NCI-H187 treated with DMSO at 0.1 percent for 48 hours (cell line): ENCODE measurements at places on chromosomes 1 and 21.

DNA sequence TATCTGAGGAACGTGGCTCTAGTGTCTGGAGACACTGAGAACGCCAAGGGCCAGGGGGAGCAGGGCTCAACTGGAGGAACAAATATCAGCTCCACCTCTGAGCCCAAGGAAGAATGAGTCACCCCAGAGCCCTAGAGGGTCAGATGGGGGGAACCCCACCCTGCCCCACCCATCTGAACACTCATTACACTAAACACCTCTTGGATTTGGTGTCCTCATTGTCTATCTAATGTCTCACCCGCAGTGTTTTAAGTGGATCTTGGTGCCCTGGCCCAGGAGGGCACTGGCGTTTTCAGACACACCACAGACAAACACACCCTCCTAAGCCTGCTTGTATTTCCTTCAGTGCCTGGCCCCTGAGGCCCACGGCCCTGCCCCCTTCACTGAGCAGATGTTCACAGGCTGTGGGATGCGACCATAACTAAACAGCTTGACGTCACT lies 2.2 kb upstream of the FALEC start:
- no peak for DNase-seq

- DNase-seq: no peak
Measured at GRCh38 chr1:180791806-180792205, 120.9 kb upstream of the KIAA1614 start.

DNA sequence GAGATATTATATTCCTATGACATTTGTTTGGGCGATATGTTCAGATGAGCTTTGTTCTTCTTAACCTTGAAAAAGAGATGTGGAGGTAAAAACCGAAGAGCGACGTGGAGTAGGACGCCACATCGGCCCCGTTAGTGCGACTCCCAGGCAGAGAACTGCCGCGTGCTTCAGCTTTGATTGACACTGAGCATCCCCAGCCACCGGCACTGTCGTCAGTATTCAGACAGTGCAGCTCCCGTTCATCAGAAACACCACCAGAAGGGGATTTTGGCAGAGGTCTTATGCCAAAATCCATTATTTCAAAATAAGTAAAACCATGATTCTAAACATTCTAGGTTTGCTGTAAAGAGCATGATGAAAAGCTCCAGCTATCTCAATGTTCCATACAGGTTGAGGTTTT lies 66.5 kb downstream of the AGPAT3 start:
- no peak for DNase-seq

DNA sequence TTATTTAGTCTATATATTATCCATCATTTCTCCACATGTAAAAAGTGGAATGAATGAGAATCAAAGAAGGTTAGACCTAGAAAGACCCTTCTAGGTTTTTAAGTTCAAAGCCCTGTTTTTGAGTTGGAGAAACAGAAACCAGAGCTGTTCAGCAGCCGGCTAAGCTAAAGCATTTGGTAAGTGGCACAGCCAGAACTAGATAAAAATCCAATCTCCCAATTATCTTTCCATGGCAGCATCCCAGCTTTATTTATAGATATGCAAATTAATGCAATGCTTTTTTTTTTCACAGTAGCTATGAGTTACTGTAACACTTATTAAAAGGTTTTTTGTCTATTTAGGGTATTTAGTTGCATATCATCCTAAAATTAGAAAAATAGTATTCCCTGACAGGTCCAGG lies 85.1 kb downstream of the NIBAN1 start:
- DNase-seq: no peak

GRCh38 chr1:61210435-61211154 lies 128.2 kb downstream of the NFIA start:
- DNase-seq: no peak

- DNase-seq: no peak
Measured at GRCh38 chr21:38861989-38862683, 56.4 kb downstream of the ETS2 start.

GRCh38 chr1:207079706-207080241 lies 8.9 kb upstream of the C4BPB start:
- DNase-seq: no peak

DNA sequence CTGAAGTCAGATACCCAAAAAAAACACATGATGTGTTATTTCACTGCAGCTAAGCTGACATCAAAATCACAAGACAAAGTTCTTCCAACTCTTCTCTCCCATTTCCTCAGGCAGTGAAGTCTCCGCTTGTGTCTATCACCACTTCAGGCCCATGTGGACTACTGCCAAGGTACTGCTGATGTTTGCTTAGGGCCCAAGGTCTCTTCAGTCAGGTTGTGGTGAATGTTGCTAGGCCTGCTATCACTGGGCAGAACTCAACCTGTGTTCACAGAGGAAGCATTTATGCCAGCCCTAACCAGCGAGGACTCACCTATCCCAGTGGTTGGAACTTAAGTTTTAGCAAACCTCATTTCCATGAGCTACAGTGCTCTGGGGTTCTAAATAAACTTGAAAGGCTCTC lies 156.5 kb upstream of the BRINP3 start:
- DNase-seq: no peak

DNA sequence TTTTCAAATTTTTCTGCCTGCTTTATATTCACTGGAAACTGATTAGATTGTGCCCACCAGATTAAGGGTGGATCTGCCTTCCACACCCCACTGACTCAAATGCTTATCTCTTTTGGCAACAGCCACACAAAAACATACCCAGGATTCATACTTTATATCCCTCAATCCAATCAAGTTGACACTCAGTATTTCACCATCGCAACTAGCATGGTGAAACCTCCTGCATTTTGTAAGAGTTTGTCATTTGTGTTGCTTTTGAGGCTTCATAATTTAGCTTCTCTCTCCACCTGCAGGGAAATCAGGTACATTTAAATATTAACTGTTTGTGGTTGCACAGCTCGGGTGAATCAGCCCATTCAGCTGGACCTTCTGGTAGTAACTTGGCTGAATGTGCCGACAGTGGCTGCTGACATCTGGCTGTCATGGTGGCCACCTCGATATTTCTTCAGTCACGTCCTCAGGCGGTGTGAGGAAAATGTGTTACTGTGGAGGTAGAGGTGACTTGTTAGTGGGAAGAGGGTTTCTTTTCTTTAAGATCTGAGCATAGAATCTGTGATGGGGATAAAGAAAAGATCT lies 224.0 kb downstream of the PTBP2 start:
- no peak for DNase-seq

GRCh38 chr1:90537606-90538362 lies 179.3 kb downstream of the BARHL2 start:
- DNase-seq: no peak

DNA sequence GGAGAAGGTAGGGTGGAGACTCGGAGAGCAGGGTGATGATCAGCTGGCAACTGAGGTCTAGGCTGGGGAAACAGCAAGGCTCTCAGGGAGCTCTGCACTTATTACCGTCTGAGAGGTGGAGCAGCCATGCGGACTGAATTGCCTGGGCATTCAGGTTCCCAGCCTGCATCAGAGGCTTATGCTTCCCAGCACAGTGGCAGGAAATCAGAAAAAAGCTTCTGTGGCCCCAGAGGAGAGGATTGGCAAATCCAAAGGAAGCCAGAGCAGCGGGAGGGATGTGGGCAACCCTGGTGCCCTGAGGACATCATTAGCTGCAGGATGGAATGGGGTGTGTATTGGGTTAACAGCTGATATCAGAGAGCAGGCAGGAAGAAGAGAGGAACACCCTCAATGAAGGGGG lies 374.1 kb upstream of the POU3F1 start:
- no peak for DNase-seq

GRCh38 chr1:167059045-167059808 lies 30.9 kb downstream of the GPA33 start:
- DNase-seq: peak; percentile 50

- no peak for DNase-seq
Measured at GRCh38 chr1:154351363-154352068, 26.2 kb downstream of the ATP8B2 start.

DNA sequence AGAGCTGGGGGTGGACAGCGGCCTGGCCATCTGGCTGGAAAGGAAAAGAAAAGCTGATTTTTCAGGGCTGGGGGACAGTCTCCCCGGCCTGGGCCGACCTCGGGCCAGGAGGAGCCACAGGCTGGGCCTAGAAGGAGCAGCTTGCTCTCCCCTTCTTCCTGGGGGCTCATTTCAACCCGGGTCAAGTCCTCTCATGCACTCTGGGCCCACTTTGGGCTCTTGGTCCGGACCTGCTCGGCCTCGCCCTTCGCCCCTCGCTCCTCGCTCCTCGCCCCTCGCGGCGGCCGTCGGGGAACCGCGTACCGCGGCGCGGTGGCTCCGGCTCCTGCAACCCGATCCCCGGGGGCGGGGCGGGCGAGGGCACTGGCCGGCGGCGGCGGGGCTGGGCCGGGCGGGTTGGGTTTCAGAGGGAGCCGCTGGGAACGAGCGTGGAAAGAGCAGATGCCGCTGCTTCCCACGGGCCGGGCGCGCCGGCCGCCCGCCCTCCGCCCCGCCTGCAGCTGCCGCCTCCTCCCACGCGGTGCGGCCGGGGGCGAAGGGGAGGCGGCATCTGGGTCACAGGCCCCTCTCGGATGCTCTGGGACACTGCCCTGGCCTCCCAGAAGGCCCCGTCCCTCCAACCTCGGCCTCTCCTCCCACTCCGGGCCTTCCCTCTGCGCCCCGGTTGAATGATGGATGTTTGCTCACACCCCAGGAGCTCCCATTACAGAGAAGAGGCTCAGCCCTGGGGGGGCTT lies 6.6 kb downstream of the HEYL start:
- no peak for DNase-seq

GRCh38 chr1:39861003-39861402 lies 22.3 kb downstream of the TRIT1 start:
- no peak for DNase-seq

DNA sequence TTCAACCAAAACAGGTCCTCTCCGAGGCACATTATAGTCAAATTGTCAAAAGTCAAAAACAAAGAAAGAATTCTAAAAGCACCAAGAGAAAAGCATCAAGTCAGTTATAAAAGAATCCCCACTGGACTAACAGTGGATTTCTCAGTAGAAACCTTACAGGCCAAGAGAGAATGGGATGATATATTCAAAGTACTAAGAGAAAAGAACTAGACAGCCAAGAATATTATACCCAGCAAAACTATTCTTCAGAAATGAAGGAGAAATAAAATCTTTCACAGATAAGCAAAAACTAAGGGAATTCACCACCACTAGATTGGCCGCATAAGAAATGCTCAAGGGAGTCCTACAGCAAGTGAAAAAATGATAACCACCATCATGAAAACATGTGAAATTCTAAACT lies 16.1 kb downstream of the OLFML3 start:
- no peak for DNase-seq
